NCI-H748 treated with DMSO at 0.1 percent for 48 hours (cell line): ENCODE measurements at places on chromosomes 7 and 10.

DNA sequence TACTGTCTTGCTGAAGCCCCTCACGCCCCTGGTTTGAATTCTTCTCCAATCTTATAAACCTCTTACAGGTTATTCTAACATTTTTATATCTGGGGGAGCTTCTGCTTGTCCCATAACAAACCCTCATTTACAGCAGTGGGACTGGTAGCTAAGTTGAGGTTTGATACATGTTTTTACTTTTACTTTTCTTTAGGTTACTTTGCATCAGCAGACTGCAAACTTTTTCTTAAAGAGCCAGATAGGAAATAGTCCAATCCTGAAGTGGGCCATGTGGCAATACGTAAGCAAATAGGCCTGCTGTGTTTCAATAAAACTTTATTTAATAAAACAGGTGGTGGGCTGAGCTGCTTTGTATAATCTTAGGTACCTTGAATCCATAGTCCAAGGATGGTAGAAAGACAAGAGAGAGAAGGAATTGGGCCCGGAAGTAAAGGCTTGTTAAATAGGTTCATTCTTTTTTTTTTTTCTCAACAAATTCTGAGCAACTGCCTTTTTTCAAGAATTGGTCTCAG is 27.3 kb downstream of the RAB18 start:
- DNase-seq: no peak

GRCh38 chr10:69831231-69831855 is 29.6 kb downstream of the COL13A1 start:
- DNase-seq: no peak

DNA sequence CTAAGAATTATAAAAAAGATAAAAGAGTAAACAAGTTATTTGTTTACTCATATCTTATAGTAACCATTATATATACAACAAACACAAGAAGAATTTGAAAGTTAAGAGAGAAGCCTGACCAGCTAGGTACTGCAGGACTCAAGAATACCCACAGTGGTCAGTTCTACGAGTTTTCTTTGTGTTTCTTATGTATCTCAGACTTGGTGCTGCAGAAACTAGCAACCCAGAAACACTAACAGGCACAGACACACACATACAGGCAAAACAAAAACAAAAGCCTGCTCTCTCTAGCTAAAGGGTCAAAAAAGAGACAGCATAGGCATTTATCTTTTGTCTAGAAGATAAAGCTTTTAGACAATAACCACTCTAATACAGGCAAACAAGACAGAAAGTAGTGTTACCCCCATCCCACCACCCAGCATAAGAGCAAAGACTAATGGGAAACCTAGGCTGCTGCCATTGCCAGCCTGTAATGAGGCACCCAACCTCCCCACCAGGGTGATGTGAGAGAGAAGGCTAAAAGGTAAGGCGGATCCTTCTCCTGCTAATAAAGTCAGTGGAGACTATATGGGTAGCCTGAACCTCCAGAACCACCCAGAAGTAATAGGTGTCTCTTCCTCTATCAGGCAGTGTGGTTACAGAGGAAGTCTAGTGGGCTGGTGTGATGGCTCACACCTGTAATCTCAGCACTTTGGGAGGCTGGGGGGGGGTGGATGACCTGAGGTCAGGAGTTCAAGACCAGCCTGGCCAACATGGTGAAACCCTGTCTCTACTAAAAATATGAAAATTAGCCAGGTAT is 113.9 kb downstream of the DNAJC1 start:
- DNase-seq: no peak

DNA sequence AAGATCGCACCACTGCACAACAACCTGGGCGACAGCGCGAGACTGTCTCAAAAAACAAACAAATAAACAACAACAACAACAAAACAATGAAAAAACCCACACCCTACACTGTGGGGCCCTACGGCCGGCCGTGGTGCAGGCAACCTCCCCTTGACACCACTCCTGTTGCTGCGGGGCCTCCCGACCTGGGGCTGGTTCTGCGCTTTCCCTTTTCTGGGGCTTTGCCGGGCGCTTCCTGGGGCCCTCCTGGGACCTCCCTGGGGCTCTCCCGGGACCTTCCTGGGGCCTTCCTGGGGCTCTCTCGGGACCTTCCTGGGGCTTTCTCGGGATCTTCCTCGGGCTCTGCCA is 46.6 kb downstream of the INSIG1 start:
- DNase-seq: no peak

- DNase-seq: no peak
Observed at GRCh38 chr10:68876246-68877138, 24.6 kb upstream of the DDX50 start.

DNA sequence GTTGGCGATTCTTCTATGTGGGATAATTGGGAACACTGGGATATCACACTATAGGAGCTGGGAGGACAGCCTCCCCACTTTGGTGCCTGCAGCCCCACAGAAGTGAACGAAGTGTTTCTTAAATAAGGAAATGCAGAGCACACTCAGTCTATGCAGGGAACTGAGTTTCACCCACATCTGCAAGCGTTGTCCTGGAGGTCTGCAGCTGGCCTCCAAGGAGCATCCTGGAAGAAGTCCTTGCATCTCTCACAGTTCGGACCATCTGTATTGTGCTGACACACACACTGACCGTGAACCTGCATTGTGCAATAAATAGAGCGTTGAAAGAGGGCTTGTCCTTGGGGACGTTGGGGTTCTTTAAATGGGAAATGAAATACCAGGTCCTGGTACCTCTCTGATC is 25.8 kb downstream of the LAMB4 start:
- no peak for DNase-seq

DNA sequence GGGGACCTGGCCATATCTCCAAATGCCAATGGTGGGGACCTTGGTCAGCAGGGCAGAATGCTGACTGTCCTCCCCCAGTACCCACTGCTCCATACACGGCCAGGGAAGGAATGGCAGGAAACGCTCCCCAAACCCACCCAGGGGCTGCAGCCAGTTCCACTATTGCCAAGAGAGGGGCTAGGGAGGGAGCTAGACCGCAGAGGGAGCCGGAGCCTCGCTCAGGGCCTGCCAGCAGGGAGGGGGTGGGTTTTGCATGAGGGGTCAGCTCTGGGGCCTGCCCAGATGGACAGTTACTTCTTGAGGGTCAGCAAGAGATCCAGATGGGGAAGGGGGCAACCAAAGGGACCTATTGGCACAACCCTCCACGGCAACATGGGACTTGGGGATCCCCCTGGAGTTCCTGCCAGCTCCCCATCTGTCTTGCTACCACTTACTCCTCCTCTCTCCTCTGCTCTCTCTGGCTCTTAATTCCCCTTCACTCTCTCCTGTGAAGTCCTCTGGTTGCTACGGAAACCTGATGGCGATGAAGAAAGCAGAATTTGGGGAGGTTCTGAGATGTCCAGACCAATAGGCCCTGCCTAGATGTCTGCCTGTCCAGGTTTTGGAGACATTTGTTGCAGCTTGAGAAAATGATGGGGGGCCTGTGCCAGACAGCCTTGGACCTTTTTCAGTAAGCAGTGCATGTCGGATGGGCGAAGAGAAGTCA is 12.6 kb downstream of the FGF8 start:
- no peak for DNase-seq

DNA sequence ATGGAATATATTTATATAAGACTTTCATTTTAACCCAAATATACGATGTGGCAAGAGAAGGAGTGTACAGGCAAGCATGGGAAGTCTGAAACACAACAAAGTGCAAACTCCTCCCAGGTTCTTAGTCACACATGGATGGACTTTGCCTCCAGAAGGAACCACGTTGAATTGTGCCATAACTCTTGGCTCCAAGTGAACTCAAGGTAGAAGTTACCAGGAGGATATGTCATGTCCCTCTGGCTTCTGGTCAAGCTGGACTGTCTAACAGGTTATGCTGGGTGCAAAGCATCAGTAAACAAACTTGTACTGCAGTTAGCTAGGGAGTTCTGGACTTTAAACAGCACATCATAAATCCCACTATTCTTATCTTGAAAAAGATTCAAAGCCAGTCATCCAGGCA is 328.3 kb upstream of the TEX47 start:
- no peak for DNase-seq

DNA sequence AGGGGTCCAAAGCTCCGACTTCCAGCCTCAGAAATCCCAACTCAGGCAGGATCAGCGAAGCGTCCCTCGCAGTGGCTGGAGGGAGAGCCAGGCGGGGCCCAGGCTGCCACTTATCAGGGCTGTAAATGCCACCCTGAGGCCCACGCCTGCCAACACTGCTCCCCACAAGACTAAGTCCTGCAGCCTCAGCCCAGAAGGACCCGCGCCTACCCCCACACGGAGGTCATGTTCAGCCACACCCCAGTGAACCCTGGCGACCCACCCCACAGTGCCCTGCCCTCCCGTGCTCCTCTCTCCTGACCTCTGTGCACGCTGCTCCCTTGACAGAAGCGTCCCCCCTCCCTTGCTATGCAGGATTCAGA is 3.2 kb downstream of the PSMG3 start:
- no peak for DNase-seq

DNA sequence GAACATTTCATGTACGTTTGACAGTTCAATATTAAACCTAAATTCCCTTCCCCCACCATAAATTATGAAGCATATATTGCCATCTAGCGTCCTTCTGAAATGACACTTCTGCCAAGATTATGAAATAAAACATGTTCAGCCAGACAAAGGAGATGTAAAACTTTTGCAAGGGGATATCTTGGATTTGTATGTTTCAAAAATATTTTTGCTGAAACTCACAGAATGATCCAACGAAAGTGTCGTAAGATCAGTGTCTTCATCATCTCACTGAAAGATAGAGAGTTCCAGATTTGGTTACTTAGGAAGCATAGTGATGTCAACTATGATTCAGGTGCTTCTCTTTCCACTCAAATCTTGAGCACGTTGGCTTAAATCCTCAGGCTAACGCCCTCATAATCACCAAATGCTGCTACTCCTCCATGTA is 904.3 kb downstream of the XPNPEP1 start:
- no peak for DNase-seq

GRCh38 chr7:81298951-81299666 is 380.3 kb upstream of the SEMA3C start:
- no peak for DNase-seq

- DNase-seq: no peak
Observed at GRCh38 chr10:75722609-75723008, 291.2 kb downstream of the LRMDA start.

DNA sequence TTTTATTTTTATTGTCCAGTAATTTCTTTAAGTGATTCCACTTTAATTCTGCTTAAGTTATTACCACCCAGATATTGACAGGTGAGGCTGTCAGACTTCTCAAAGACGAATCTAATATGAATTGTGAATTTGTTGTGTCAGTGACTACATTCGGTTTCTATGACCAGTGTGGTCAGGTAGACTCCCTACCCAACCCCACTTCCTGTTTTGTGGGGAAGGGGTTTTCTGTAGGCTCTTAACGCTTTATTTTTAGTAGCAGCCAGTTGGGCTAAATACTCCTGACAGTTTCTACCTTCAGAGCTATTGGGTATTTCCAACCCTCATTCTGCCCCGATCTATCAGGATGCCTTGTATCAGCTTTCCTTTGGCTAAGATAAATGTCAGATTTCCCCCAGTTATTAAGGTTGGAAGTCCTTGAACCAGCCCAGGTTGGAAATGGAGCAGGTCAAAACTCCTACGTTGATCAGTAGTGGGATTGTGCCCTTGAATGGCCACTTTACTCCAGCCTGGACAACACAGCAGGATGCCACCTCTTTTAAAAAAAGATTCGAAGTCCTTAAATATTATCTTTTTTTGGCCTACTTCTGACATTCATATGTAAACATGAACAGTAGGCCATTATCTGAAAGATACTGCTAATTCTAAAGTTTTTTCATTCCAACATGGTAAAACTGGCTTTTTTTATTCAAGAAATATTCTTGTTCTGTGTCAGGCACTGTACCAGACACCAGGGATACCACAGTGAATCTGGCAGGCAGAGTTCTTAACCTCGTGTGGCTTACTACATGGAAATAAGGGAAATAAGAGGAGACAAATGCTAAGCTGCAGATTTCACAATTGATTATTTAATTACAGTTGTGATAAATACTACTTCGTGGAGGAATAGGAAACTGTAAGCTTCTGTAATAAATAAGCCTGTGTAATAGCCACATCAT is 133.3 kb upstream of the SAMD8 start:
- no peak for DNase-seq
